ENCODE measurements at places on chromosomes 1 and 21. TPM values are rescaled to one million over a fixed set of nuclear protein-coding genes. Genes with fewer than 3 reads are reported as not detected.

Gene CD101
- total RNA-seq: 2.1 TPM

Gene MSH4
- 0.95 TPM for total RNA-seq

Gene LZIC
- 17.4 TPM for total RNA-seq

Gene TDRD10
- not detected for total RNA-seq

Gene MFAP2
- total RNA-seq: not detected

Gene XKR8
- 8.4 TPM for total RNA-seq

Gene S100A14
- total RNA-seq: not detected

Gene CD84
- 37.3 TPM for total RNA-seq
